Thymus (tissue), 14 donors: ENCODE measurements at places on chromosomes 12 and 14. TPM values are rescaled to one million over a fixed set of nuclear protein-coding genes. Genes with fewer than 3 reads are reported as not detected.

The GALNT9 gene
- 1.5 TPM for total RNA-seq

The DPY19L2 gene
- total RNA-seq, result 2.5 TPM

The KRT82 gene
- 0.05 TPM for total RNA-seq

The SERPINA10 gene
- 0.05 TPM for total RNA-seq

The TESPA1 gene
- total RNA-seq, result 66.9 TPM

The KRT81 gene
- total RNA-seq, result 0.19 TPM

The ATP2A2 gene
- total RNA-seq, result 33.8 TPM

The BRMS1L gene
- total RNA-seq, result 3.1 TPM

The LRRC9 gene
- under 0.01 TPM for total RNA-seq

The JPH4 gene
- 0.14 TPM for total RNA-seq

The PLA2G1B gene
- 0.09 TPM for total RNA-seq

The ESR2 gene
- total RNA-seq, result 0.52 TPM

The OTX2 gene
- total RNA-seq, result 0.14 TPM
